Amygdala (tissue), 56 donors: ENCODE measurements at places on chromosomes 3 and 15.

- DNase-seq, result no peak
Observed at GRCh38 chr3:79461129-79461792, 306.5 kb downstream of the ROBO1 start.

- no peak for DNase-seq
Observed at GRCh38 chr3:122974764-122975162, 52.8 kb downstream of the SEMA5B start.

DNA sequence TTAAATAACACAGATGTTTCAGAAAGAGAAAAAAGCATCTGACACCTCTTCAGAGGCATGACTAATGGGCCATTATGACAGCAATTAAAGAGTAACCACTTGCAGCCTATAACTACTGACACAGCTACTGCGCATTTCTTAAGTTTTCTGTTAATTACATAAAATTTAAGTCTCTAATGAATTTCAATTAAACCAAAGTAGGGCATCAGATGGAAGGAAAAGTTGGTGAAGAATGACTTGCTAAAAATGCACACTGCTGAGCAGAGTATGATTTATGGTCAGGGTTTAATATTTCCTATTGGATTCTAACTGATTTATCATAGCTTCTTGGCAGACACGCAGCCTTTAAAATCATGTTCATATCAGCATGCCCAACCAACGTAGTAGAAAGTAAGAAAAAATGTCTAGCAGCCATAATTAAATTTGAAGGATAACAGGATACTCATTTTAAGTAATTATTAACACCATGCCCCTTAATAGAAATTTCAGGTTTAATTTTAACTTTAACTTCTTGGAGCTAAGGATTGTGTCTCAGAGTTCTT, 140.0 kb downstream of the CBLB start:
- DNase-seq, result no peak

GRCh38 chr15:27722102-27722501, 377.0 kb downstream of the OCA2 start:
- no peak for DNase-seq

GRCh38 chr3:16357186-16358121, 92.4 kb downstream of the OXNAD1 start:
- no peak for DNase-seq

DNA sequence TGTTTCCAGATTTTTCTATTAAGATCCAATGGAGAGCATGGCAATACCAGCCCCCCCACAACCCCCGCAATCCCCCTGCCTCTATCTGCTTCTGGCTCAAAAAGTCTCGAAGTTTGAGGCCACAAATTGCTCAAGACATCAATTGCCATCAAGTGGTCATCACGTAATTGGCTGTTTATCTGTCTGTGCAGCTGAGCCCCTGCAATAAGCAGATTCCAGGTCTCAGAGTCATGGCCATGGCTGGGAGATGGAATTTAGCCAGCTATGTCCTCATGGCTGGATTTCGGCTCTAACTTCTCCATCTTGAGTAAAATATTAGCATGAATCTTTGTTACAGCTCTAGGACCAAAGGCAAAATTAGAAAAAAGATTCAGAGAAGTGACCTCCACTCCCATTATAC, 22.7 kb downstream of the SSUH2 start:
- DNase-seq, result no peak

DNA sequence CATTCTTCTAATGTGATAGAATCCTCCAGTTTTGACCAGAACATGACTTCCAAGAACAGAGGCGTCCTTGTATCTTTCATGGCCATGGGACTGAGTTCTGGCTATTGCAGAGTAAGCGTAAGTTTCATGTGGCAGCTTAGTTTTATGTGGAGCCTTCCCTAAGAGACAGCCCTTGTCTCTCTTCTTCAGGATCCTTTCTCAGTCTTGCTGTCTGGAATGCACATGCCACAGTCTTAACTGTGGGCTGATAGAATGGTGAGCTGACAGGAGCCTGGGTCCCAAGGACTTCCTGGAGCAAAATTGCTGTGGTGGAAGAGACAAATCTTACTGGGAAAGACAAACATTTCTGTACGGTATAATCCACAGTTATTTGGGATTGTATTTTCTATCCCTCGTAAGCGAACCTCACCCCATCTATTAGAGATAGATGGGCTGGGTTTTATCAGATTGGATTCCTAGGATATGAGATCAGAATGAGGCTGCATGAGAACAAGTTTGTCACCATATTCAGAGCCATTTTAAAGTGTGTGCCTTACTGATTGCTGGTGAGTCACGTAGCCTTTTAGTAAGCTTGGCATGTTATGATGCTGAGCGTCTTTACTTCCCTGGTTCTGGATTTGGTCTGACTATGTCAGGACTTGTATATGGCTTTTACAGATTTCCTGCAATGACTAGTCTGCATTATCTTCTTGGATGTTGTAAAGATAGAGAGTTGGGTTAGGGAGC, 32.8 kb downstream of the CDIN1 start:
- DNase-seq, result no peak

GRCh38 chr3:123353850-123354233, 95.0 kb downstream of the ADCY5 start:
- DNase-seq, result no peak

DNA sequence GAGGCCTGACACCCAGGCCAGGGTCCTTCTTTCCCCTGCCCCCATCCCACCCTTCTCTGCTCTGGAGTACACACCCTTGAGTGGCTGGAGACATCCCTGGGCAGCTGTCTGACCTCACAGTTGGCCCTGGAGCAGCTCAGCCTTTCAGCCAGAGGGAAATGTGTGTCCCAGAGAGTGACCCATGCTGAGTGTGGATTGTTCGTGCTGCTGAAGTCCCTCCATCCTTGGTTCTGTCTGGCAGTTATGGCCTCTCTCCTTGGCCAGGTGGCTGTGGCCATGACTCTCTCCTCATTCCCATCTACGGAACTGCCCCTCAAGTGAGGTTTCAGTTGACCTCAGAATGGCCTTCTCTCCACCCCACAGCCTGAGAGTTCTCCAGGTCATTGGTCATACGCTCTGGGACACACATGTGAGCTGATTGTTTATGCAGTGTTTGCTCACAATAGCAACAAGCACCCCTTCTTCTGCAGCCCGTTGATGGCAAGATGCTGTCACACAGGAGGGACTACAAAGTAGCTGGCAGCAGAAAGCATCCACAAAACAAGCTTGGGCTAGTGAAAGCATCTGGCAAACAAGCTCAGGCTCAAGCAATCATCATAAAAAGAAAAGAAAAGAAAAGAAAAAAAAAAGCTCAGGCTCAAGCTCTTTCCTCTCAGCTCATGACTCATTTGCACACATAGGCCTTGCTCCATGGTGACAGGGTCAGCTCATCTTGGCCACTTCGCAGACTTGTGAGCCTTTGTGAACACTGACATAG, 55.3 kb upstream of the ITGA11 start:
- no peak for DNase-seq

GRCh38 chr3:48661501-48662144, 1.1 kb downstream of the CELSR3 start:
- peak; percentile 39 for DNase-seq

DNA sequence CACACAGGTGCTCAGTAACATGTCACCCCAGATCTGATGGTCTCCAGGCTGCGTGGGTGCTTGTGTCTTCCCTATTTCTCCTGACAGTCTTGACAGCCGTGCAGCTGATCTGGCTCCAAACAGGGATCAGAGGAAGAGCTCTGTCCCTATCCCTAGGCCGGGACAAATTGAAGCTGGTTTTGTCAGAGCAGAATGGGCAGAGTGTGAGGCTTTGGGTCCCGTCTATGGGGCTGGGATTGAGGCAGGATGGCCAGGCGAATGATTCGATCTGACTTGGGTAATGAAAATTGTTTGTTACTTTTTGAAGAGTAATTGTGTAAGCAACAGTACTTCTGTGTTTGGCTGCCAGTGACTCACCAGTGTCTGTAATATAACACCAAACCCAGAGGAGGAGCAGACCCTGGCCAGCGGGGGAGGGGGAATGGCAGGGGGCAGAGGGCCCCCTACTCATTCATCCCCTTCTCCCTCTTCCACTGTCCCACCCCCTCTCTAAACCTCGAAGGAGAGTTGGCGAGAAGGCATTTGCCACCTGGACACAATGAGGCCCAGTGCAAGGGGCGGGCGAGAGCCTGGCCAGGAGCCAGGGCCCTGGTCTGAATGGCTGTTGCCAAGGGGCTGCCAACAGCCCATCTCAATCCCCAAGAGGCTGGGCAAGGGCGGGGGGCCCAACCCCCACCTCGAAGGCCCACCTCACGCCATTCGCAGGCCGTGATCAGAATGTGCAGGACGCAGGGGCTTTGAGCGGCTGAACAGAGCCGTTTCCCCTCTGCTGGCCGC, 4.9 kb upstream of the MAGEF1 start:
- peak; percentile 73 for DNase-seq

DNA sequence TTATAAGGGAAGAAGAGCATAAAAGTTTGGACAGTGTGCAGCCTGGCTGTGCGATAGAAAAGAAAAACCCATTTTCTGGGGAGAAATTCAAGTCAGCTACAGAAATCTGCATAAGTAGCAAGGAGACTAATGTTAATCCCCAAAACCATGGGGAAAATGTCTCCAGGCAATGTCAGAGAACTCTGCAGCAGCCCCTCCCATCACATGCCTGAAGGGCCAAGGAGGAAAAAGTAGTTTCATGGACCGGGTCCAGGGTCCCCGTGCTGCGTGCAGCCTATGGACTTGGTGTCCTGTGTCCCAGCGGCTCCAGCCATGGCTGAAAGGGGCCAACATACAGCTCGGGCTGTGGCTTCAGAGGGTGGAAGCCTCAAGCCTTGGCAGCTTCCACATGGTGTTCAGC, 28.3 kb upstream of the COLQ start:
- DNase-seq, result no peak

GRCh38 chr15:41877631-41878354, 16.1 kb downstream of the SPTBN5 start:
- no peak for DNase-seq

DNA sequence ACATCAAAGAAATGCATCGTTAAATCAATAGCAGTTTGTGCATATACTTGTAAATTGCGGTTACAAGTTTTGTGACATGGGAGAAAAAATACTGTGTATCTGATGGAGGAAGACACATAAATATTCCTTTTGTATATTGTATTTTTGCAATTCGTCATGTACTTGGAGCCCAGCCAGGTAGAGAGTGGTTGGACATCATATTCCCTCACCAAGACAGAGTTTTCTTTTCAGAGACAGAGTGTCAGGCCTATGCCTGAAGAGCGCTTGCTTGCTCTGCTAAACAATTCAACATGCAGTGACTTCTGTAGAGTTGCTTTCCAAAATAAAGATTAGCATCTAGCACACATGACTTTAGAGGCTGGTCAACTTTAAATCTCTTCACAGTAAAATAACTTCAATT, 24.8 kb upstream of the MEIS2 start:
- no peak for DNase-seq

GRCh38 chr3:39000008-39000450, 51.7 kb downstream of the SCN11A start:
- DNase-seq, result no peak

GRCh38 chr15:94523873-94524272, 292.5 kb downstream of the MCTP2 start:
- no peak for DNase-seq

GRCh38 chr3:73774645-73775044, 149.9 kb upstream of the PDZRN3 start:
- no peak for DNase-seq
